ENCODE measurements at places on chromosomes 3 and 15.

DNA sequence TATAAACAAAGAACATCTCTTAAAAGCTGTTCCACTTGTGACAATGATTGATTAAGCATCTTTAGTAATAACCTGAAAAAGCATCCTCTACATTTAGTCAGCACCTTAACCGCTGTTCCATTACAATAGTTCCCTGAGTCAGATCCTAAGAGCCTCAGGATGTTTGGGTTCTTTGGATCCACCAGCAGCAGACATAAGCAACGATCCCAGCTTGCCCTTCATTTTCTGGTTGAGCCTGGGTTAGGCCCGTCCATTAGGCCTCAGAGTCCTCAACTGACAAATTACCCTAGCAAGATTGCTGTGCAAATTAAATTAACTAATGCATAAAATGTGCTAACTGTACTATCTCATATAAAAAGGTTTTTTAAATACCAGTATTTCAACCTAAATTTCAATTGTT is 42.3 kb upstream of the ROBO1 start:
- DNase-seq = no peak

- DNase-seq = no peak
Measured at GRCh38 chr3:48406443-48407431, 23.1 kb downstream of the PLXNB1 start.

GRCh38 chr3:120841264-120841663 is 66.7 kb upstream of the STXBP5L start:
- DNase-seq = no peak

- DNase-seq = no peak
Measured at GRCh38 chr15:81265256-81265943, 58.5 kb downstream of the STARD5 start.

DNA sequence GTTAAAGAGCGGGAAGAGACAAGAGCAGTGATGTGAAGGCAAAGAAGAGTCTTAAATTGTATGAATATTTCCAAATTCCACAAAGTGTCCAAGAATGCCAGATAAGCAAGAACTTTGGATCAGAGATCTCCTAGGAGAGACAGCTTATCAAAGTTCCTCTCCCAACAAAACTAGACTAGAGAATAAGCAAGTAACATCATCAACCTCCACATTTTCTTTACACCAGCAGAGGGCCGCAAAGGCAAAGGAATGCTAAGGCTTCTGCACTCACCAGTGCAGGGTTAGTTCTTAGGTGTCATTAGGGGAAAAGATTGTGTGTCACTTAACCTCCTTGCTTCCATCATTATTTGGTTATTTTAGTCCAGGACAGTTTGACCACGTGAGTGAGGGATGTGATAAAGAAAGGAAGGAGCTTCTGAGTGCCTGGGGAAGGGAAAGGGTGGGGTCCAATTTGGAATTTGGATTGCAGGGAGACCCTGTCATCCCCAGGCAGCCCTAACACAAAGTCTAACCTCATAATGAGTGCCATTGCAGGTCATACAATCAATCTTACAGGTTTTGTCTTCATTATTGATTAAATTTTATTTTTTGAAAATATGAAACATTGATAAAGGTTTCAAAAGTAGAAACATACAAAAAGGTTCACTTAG is 7.5 kb upstream of the CMTM6 start:
- DNase-seq = peak; percentile 41

DNA sequence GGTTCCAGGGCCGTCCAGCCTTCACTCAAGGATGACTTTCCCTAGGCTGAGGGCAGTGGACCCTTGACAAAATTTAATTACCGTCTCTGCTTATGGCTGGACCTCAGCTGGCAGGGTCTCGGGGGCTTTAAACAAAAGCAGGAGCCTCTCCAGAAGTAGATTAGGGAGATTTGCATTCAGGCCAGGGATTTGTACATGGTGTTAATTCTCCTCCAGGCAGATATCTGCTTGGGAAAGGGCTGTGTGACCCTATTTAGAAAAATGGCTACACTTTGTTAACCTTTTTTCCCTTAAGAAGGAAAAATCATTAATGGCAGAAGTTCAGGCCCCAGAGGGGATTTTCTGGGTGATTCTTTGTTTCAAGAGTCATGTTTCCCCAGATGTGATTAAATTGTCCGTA is 329.1 kb upstream of the C2CD4B start:
- DNase-seq = no peak

DNA sequence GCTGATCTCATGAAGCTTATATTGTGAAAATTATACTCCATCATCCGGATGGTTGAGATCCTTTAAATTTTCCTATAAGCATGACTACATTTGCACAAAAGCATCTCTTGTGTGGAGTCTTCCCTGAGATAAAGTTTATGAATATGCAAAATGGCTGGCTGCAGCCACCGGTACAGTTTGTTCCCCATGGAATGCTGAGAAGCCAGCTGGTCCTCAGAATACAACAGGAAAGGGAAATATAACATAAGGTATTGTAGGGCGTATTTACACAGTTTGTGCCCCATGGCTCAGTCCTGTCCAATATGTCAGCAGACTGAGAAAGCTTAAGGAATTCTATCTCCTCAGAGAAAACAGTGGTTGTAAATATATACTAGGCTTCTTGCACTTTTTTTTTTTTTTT is 468.6 kb downstream of the CNTN6 start:
- no peak for DNase-seq

DNA sequence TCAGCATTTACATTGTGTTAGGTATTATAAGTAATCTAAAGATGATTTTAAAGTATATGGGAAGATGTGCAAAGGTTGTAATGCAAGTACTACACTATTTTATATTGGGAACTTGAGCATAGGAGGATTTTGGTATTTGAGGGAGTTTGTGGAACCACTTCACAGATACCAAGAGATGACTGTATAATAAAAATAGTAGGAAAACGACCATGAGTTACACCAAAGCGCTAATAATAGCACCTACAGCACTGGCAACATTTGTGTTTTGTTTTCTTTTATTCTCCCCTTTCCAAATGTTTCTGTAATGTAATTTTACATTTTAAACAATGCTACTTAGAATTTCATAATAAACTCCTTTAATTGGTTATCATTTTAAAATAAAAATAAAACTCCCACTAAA is 10.5 kb downstream of the CNBP start:
- DNase-seq = no peak

- peak; percentile 6 for DNase-seq
Measured at GRCh38 chr3:56086355-56086754, 381.9 kb downstream of the ERC2 start.

GRCh38 chr3:37763309-37763708 is 98.4 kb upstream of the CTDSPL start:
- no peak for DNase-seq

- no peak for DNase-seq
Measured at GRCh38 chr3:146178006-146178689, 17.2 kb upstream of the PLOD2 start.

DNA sequence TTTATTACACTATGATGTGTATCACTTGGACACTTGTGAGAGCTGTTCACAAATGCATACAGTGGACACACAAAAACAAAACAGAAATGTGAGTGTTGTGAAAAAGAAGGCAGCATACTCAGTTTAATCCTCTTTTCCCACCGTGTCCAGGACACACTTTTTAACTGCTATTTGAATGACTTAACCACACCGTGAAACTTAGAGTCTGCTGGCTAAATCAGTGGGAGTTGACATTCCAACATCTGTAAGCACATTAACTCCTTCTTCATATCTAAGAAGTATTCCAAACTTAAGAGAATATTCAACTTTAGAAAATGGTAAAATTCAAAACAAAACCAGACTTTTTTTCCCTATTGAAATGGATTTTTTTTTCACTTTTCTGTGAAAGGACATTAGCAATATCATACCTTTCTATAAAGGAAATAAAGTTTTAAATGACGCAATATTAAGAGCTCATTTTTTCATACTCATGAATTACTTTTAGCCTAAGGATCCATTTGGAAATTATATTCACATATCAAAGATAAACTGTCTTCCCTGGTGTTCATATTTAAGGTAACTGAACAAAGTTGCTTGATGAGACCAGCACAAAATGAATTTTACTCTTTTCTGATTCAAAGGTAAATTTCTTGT is 316.6 kb downstream of the RBMS3 start:
- no peak for DNase-seq

GRCh38 chr15:74243431-74243830 is 7.3 kb downstream of the CCDC33 start:
- DNase-seq = no peak

DNA sequence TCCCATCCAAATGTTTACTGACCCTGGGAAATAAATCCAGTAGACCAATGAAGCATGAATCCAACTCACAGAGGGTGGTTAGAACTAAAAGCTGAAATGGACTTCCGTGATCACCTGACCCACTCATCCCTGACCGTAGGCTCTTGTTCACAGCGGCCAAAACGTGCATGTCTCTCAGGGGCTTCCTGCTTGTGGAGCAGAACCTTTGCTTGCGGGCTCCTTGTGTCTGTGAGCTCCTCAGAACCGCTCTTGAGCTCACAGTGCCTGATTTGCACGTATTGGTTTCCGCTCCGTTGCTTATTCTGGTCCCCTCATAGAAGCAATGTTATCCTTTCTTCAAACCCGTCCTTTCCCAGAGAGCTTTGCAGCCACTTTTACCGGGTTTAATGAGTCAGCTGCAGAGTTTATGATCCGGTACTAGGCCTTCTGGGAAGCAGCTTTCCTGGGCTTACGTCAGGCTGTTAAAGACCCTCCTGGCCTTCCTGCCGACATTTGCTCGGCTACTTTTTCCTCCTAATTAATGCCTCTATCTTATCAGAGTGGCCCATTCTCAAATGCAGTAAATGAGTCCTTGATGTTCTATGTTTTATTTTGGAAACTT is 35.4 kb downstream of the LIPC start:
- no peak for DNase-seq

DNA sequence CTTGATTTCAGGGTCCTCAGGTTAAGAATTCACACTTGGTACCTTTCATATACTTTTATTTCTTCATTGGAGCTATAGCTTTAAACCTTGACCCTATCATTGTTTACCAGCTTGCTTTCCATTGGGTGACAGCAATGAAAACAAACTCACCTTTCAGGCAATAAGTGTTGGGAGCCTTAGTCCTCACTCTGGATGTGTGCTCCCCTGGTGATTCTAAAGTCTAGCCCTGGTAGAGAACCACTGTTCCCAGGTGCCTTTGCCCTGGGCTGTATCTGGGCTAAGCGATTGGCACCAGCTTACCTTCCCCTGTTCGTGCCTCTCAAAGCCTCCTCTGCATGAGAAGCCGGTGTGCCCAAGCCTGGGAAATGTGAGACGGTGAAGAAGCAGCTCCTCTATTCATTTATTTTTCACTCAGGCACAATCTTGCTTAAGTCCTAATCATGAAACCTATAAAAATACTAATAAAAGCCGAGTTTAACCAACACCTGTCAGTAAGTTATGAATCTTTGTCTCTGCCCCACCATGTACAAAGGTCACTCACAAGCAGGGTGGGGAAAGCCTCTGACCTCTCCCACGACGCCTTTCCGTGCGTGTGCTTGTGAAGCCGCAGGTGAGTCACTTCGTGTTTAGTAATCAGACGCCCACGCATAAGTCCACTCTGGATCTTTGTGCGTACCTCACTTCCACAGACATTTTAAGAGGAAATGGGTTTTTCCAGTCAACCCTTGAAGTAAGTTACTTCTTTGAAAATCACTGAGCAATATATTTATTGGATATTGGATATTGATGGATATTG is 12.8 kb upstream of the ARRDC4 start:
- DNase-seq = no peak

- DNase-seq = no peak
Measured at GRCh38 chr3:174158674-174159073, 700.5 kb upstream of the NAALADL2 start.

GRCh38 chr3:12970684-12971083 is 102.5 kb downstream of the IQSEC1 start:
- no peak for DNase-seq

- no peak for DNase-seq
Measured at GRCh38 chr3:30344288-30344687, 262.1 kb upstream of the TGFBR2 start.

Data from smooth muscle cell of the brain vasculature (primary cell).